ENCODE measurements at places on chromosomes 2 and 18.

DNA sequence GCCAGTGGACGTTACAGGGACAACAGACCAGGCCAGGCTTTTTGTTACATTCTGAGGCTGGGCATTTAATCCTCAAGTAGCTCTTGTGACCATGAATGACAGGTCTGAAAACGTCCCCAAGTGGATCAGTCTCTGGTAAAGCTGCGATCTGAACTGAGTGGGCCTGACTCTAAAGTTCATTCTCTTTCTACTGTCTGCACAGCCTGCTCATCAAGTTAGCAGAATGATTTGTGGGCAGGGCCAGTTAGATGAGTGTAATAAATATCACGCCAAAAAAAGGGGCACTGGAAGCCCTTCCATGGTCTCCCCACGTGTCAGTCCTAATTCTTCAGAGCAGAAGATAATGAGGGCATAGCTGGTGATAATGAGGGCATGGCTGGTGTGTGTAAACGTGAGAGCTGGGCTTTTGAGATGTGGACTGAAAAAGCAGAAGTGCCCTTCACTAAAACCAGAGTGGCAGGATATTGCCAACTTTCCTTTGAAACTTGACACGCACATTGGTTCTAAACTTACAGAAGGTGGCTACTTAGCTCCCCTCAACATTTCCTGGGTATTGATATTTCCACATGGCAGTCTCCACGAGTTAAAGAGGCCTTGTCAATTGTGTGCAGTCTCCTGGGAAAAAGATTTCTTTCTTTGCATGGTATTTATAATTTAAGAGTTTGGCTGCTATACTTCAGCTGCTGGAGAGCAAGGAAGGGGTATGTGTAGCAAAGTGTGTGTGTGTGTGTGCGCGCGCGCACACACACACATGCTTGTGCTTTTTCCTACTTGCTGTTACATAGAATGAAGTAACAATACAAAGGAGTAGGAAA lies 72.7 kb upstream of the LYPD6B start:
- DNase-seq = no peak
- peaks cover 5% of the 10 kb centered on the region for H3K4me1 ChIP-seq
- H3K27ac ChIP-seq = peak overlapping the region; percentile 15
- H3K4me3 ChIP-seq = no peak overlapping the region
- H3K36me3 ChIP-seq = peaks cover 15% of the 10 kb centered on the region

GRCh38 chr2:100274566-100275199 lies 47.6 kb downstream of the LONRF2 start:
- DNase-seq = no peak
- no peak overlapping the region for H3K4me3 ChIP-seq
- H3K27ac ChIP-seq = no peak overlapping the region
- peaks cover 9% of the 10 kb centered on the region for H3K4me1 ChIP-seq

- H3K27ac ChIP-seq = no peak overlapping the region
- no peak overlapping the region for H3K4me3 ChIP-seq
- DNase-seq = no peak
- no peaks in the 10 kb centered on the region for H3K4me1 ChIP-seq
- peaks cover 27% of the 10 kb centered on the region for H3K27me3 ChIP-seq
- H3K36me3 ChIP-seq = no peaks in the 10 kb centered on the region
Measured at GRCh38 chr2:128444816-128445522, 126.3 kb upstream of the HS6ST1 start.

- no peaks in the 10 kb centered on the region for H3K4me1 ChIP-seq
- no peak for DNase-seq
- no peak overlapping the region for H3K27ac ChIP-seq
- H3K36me3 ChIP-seq = peaks cover 4% of the 10 kb centered on the region
- H3K4me3 ChIP-seq = no peak overlapping the region
Measured at GRCh38 chr2:127142663-127143630, 36.0 kb upstream of the BIN1 start.

DNA sequence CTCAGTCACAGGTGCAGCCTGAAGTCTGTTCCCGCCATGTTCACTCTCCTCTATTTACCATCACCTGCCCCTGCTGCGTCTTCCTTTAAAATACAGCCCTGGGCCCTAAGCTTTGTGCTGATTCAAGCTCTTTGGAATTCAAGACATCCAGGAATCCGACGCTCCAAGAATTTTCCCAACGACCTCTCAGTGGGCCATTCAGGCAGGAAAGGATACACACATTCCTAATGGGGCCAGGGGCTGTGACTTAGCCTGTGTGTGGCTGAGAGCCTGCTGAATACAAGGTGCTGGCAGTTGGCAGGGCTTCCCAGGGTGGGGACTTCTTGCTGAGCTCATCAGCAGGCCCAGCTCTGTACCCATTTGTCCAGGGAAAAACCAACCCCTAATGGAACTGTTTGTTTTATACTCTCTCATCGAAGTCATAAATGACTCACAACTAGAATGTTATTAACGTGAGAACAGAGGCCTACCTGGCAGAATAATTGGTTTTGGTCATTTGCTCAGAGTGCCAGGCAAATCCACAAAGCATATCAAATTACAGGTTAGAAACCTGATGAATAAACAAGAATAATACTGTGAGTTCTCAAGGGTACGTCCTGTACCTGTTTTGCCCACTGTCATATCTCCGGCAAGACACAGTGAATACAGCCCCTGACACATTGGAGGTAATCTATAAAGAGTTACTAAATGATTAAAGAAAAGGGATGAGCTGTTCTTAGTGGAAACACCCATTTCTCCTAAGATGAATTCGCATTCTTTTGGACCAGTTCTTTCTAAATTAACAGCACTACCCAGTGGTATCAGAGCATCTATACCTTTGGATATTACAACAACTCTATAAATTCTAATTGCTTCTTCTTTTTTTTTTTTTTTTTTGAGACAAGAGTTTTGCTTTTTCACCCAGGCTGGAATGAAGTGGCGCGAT lies 12.6 kb upstream of the KCMF1 start:
- H3K27ac ChIP-seq = peak overlapping the region; percentile 87
- H3K36me3 ChIP-seq = peaks cover 13% of the 10 kb centered on the region
- DNase-seq = no peak
- no peak overlapping the region for H3K4me3 ChIP-seq
- H3K4me1 ChIP-seq = peaks cover 10% of the 10 kb centered on the region

DNA sequence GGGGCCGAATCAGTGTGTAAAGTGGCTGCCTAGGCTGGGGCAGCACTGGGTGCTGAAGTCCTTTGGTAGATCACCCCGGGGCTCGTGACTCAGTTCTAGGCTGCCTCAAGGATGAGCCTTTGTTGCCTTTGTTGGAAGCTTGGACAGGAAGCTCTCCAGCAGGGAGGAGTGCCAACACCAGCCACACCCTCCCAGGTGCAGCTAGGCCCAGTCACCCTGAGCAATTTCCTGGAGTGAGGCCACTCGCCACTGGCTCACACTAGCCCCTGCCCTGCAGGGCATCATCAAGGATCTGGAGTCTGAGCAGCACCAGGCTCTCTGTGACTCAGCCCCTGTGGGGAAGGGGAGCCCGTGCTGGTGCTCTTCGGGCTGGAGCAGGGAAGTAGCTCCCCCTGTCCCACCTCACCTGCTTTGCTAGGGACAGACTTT lies 6.7 kb upstream of the SDC1 start:
- no peak overlapping the region for H3K4me3 ChIP-seq
- H3K36me3 ChIP-seq = peaks cover 3% of the 10 kb centered on the region
- H3K27me3 ChIP-seq = peaks cover 83% of the 10 kb centered on the region
- no peaks in the 10 kb centered on the region for H3K4me1 ChIP-seq
- H3K27ac ChIP-seq = no peak overlapping the region

GRCh38 chr2:86482034-86482433 lies 40.9 kb downstream of the KDM3A start:
- H3K4me1 ChIP-seq = no peaks in the 10 kb centered on the region
- no peak for DNase-seq
- peak overlapping the region; percentile 41 for H3K27ac ChIP-seq
- no peak overlapping the region for H3K4me3 ChIP-seq
- H3K27me3 ChIP-seq = no peaks in the 10 kb centered on the region

DNA sequence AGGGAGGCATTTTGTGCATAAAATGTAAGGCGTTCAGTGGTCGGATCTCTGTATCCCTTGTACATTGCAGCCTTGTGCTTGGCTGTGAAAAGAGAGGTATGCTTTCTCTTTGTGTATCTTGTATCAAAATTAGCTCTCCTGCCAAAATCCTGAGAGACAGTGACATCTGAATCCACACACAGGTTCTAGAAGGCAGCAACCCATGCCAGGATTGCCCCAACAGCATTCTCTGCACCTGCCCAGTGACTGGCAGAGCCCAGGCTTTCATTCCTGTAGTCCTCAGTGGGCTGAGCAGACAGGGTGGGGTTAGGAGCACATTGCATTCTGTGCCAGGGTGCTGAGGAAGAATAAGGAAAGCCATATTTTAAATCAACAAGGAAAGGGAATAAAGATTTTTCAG lies 740.3 kb upstream of the RAB6C start:
- H3K27me3 ChIP-seq = peaks cover 12% of the 10 kb centered on the region
- H3K4me3 ChIP-seq = no peak overlapping the region
- no peak for DNase-seq

GRCh38 chr2:123746006-123746405 lies 279.1 kb upstream of the CNTNAP5 start:
- H3K27me3 ChIP-seq = no peaks in the 10 kb centered on the region
- no peaks in the 10 kb centered on the region for H3K36me3 ChIP-seq
- H3K4me3 ChIP-seq = no peak overlapping the region
- no peak overlapping the region for H3K27ac ChIP-seq
- no peak for DNase-seq

DNA sequence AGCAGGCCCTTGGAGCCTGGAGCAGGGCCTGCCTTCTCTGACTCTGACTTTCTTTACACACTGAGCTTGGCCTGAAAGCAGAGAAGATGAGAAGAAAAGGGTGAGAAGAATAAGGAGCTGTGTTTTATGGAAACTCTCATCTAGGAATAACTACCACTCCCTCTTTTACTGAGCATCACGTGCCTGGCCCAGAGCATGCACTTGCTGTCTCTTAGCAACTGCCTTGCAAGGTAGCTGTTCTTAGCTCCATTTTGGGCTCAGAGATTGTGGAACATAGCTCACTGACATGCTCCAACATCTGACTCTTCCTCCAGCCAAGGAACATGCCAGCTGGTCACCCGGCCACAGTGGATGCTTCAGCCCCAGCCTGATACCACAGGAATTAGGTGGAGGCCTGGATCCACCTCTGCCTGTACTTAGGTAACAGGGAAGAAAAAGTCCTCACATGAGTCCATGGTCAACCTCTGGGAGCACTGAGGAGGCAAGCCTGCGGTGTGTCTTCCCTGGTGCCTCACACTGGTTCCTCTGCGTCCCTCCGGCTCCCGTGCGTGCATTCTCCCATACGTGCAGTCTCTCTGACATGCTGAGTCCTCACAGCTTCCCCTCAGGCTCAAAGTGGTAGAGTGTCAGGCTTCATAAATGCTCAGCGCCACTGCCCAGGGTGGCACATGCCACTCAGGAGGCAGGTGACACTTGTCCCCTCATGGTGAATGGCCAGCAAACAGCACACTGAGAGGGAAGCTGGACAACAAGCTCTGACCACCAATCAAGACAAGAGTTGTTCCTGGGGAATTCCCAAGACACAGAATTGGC lies 35.7 kb downstream of the AMER3 start:
- H3K27ac ChIP-seq = no peak overlapping the region
- H3K36me3 ChIP-seq = no peaks in the 10 kb centered on the region

Data from effector memory CD8-positive, alpha-beta T cell (primary cell).